ENCODE measurements at places on chromosomes 2 and 18.

- no peak for DNase-seq
Measured at GRCh38 chr2:223914324-223914723, 30.8 kb downstream of the WDFY1 start.

DNA sequence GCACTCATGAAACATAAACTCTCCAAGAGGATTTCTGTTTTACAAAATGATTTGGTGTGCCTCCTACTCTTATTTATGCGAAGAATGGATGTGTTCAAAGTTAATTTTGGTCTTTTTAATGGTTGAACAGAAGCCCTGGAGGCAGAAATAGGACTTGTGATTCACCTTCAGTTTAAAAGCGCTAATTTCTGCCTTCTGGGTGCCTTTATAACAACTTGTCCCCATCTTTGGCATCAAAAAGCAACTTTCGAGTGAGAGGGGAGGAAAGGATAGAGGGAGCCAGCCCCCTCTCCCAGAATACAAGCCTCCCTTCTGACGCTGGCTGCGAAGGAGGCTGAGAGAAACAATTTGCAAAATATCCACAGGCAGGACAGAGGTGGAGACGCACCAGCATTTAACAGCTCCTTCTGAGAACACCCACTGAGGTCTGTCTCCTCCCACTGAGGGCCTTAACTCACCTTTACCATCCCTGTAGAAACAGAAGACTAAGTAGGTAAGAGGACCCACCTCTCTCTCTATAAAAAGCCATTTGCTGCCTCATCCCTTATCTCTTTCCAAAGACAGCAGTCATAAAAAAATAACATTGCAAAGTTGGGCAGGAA lies 24.3 kb upstream of the BCL11A start:
- DNase-seq = no peak

DNA sequence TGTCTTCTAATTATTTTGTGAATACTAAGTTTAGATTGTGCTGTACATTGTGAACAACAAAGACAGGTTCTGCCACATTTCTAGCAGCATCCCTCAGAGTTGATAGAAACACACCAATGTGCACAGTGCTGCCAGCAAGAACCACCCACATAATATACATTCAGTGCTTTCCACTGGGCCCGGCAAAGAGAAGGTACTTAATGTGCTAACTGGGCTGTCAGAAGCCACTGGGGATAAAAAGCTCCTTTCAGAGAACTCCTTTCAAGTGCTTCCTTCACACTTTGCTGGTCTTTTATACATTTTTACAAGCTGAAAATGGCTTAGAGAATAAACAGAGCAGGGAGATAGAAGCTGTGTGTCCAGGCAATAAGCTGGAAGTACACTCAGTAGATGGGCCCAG lies 58.0 kb upstream of the CAPN13 start:
- DNase-seq = no peak

DNA sequence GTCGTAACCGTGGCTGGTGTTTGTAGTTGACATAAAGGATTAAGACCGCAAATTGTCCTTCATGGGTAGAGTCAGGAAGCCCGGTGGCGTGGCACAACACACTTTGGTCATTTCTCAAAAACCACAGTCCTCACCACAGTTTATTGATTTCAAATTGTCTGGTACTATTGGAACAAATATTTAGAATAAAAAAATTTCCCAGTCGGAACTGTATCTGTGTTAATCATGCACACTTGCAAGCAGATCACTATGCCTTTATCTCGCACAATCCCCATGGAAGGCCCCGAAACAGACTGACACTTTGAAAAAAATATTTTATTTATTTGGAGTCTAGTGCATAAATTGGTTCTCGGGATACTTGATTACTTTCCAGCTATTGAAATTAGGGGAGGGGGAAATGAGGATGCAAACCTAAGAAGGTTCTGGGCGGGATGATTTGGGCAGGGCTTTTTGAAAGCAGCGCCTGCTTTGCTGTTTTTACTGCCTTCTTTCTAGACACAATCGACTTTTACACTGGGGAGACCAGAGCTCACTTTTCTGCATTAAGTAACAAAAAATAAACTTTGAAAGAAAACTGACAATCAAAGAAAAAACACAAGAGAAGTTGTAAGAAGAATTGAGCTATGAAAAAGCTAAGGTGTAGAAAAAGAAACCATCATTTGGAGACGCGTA lies 15.4 kb upstream of the HOXD1 start:
- DNase-seq = no peak

DNA sequence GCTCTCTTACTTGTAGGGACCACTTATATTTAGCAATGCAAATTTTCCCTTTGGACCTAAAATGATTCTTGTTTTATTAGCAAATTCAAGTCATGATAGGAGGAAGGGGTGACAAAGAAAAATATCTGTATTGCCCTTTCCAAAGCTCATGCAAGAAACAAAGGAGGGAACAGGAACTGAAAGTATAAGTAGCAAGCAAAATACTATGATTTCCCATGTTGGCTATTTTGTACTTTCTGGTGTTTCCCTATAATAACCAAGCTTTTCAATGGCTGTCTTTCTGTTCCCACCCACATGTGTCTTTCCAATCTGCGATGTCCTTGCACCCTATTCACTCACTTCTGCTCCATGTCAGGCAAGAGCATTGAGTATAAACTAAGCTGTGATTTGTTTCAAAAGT lies 279.7 kb downstream of the RNF144A start:
- no peak for DNase-seq

- DNase-seq = no peak
Measured at GRCh38 chr18:10523544-10523943, 2.3 kb upstream of the NAPG start.

DNA sequence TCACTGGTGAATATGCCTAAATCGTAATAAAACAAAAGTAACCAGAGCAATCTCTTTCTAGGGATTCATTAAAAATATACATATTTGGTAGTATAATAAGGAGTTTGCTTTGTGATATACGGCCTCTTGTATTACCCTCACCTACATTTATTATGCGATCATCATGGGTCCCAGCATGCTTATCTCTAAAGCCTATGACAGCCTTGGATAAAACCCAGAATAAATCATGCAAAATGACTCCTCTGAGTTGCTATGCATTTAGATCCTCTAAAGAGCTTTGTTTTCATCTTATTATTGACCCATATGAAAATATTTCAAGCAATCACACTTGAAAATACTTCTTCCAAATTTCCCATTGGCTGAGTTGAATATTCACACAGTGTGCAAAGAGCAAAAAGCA lies 432.3 kb downstream of the SUCLG1 start:
- no peak for DNase-seq

DNA sequence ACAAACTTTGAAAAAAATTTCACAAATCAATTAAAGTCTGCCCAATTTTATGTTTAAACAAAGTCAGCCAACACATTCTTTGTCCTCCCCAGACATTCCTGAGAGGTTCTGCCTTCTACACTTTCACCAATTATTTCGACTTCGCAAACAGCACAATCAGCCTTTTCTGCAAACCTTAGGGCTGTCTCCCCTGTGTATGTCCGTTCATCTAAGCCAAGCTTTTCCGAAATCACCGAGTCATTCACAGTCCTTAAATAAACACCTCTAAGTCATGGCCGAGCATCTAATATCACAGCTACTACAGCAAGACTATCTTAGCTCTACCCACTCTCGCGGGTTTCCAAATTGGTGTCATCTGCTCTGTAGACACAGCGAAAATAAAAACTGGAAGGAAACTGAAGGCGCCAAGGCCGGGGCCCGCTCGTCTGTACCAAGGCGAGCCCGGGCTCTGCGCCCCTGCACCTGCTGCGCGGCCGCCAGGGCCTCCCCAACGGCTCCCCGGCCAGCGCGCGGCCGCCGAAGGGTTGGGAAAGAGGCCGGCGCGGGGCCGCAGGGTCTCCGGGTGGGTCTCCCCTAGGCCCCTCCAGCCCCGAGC lies 730 bp downstream of the ODC1 start:
- no peak for DNase-seq

Data from GM10248 (cell line).